Stomach (tissue), 19 donors: ENCODE measurements at places on chromosomes 1 and 21. TPM values are rescaled to one million over a fixed set of nuclear protein-coding genes. Genes with fewer than 3 reads are reported as not detected.
A peak's percentile ranks its signal among the peaks of the same experiment; 100 is the strongest.

Gene EVA1C
- 18.2 TPM for polyA plus RNA-seq

Gene FAM131C
- not detected for polyA plus RNA-seq

Gene HPDL
- polyA plus RNA-seq, result 3.1 TPM

DNA sequence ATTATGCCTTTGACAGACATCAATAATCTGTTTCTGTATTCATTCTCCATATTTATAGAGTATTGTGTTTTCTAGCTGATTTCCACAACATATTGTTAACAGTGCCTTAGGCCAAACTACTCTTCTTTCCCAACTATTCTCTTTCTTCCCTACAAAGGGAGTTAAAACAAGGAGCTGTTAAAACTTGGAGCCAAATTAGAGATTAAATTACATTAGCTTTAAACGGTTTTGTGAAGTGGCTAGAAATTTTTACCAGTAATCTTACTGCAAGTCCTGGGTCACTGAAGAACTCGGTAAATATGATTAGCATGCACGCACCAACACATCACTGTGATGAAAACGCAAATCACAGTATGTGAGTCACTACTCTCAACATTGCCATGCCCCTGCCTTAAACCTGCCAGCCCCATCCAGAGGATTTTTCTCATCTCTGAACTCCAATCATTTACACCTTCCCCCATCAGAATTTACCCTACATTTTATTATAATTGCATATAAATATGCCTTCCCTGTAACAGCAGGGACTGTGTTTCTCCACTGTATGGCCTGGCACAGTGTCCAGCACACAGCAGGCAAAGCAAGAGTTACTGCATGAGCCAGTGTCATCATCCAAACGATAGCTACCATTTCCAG, 1.5 kb upstream of the PRDX6 start:
- DNase-seq, result peak; percentile 39

DNA sequence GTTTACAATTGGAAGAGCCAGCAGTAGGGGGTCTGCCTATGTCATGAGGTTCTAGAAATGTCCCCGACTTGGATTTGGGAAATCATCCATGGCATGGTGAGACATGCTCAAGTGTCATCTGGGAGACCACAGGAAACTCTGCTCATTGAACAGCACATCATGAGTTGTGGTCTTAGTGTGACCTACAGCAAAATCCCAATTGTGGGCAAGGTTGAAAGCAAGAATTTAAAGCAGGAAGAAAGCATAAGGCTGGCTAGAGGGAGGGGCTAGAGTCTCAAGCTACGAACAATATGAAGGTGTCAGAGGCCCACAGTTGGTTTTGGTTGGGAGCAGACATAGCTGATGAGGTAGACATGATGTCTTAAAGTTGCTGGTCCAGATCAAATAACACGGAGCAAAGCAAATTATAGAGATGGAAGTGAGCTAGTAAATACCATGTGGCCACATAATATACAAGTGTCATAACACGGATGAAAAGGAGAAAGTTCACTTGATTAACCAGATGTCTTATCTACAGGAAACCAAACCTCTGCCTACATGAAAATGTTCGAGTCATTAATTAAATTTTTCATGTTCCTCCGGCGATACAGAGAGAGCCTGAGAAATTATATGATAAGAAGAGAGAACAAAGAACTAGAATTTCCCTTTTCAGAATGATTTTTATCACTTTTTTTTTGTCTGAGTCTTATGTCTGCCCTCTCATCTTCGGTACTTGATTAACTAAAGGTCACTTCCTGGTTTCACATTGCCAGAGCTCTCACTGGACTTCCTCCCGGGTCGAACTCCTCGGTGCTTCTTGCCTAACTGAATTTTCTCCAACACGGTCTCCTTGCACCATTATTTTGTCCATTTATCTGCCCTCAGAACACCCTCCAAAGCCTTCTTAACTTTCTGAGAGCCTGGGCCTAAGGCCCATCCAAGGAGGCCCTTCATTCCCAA, 67.5 kb upstream of the DUSP10 start:
- no peak for DNase-seq

- peak; percentile 71 for DNase-seq
Observed at GRCh38 chr1:156726549-156727226, 1.6 kb upstream of the METTL25B start.

- no peak for DNase-seq
Observed at GRCh38 chr21:42835211-42835610, 44.1 kb downstream of the WDR4 start.

GRCh38 chr21:31837618-31838390, 35.0 kb upstream of the HUNK start:
- DNase-seq, result no peak
